Placental pericyte (primary cell): ENCODE measurements at places on chromosomes 16 and 17. TPM values are rescaled to one million over a fixed set of nuclear protein-coding genes. Genes with fewer than 3 reads are reported as not detected.

TRAP1 gene
- total RNA-seq: 96.3 and 98.8 TPM in 2 replicates

CCDC144A gene
- total RNA-seq: 17.9 and 18.2 TPM in 2 replicates

SPHK1 gene
- total RNA-seq: 30.9 and 205 TPM in 2 replicates

GCGR gene
- total RNA-seq: not detected in 2 replicates

CDR2L gene
- total RNA-seq: 13.3 and 44.7 TPM in 2 replicates
